MM.1S (cell line): ENCODE measurements at places on chromosomes 3 and 15.

DNA sequence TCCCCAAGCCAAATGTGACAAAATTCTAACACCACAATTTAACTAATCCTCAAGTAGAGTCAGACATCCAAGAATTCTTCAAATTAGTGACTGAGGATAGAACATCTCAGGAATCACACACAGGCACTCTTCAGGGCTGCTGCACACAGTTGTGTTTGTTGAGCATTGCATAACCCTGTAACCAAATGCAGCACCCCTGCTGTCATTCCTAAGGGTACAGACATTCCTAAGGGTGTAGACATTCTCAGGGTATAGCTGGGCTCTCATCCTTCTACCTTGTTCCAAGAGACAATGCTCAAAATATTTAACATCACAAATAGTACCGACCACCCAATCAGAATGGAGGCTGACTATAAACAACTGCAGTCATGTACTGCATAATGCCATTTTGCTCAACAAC, 107.1 kb upstream of the UBE2E2 start:
- DNase-seq, result no peak

DNA sequence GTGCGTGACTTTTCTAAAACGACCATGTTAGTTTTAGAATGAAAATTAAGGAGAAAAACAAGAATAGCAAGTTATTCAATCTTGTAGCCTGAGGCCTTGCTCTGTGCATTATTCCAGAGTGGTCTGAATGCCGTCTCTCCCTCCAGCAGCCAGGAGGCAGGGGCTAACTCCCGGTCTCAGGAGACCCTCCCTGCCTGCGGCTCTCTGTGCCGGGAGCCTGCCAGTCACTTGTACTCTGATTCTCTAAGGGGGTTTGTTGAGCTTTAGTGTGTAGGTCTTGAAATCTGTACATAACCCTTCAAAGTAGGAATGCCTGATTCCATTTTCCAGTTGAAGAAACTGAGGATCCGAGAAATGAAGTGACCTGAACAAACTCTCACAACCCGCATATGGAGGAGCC, 97.3 kb downstream of the ARNT2 start:
- no peak for DNase-seq

DNA sequence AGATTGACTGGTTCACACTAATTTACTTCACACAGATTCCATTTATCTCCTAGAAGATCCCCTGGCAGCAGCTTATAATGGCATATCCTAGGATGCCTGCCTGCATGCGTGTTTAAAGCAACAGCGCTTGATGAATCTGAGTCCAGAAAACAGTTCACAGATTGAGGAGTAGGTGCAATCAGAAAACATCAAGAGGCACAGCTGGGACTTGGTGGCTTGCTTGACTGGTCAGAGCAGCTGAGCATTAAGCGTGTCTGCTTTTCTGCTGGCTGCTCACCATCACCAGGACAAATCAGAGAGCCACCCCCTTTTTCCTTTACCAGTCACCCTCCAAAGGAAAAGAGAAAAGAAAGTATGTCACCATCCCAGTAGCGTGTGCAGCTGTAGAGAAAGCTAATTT, 223.6 kb downstream of the WDR72 start:
- DNase-seq, result no peak

GRCh38 chr15:57495554-57496165, 96.0 kb upstream of the MYZAP start:
- no peak for DNase-seq

- DNase-seq, result no peak
Measured at GRCh38 chr15:98927022-98927421, 80.6 kb downstream of the PGPEP1L start.

DNA sequence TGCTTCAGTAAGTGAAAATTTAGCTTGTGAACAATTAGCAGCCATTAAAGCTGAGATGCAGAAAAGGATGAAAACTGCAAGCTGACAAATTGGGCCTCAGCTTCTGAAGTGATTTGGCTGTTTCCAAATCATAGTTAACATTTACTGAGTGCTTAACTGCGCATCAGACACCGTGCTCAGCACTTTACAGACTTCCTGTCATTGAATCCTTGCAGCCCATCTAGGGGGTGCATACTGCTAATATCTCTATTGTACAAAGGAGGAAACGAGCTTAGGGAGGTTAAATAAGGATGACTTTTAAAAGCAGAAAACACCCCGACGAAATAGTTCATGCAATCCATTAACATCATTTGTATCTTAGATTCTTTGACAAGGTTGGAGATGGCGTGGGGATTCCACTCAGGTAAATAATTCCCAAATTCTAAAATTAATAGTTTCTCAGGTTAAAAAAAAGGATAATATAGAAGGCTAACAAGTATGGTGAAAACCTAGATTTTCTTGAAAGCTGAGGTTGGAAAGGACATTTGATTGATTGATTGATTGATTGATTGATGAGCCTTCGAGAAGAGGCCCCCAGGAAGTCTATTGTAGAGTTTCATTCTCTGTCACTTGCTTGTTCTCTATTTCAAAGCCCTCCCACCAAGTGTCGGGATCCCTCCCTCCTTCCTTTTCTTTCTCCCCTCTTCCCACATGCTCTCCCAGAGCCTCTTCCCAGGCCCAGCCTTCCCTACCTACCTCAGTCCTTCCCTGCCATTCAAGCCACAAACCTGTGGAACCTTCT, 23.5 kb upstream of the EPHB3 start:
- DNase-seq, result no peak

DNA sequence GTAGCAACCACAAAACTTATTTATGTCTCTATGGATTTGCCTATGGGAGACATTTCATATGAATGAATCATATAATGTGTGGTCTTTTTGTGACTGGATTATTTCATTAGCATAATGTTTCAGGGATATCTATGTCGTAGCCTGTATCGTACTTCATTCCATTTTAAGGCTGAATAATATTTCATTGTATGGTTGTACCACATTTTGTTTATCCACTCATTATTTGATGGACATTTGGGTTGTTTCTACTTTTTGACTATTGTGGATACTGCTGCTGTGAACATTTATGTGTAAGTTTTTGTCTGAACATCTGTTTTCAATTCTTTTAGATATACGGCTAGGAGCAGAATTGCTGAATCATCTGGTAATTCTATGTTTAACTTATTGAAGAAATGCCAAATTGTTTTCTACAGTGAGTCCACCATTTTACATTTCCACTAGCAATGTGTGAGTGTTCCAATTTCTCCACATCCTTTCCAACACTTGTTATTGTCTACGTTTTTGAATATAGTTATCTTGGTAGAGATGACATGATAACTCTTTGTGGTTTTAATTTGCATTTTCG, 134.4 kb upstream of the DAZL start:
- DNase-seq, result no peak

DNA sequence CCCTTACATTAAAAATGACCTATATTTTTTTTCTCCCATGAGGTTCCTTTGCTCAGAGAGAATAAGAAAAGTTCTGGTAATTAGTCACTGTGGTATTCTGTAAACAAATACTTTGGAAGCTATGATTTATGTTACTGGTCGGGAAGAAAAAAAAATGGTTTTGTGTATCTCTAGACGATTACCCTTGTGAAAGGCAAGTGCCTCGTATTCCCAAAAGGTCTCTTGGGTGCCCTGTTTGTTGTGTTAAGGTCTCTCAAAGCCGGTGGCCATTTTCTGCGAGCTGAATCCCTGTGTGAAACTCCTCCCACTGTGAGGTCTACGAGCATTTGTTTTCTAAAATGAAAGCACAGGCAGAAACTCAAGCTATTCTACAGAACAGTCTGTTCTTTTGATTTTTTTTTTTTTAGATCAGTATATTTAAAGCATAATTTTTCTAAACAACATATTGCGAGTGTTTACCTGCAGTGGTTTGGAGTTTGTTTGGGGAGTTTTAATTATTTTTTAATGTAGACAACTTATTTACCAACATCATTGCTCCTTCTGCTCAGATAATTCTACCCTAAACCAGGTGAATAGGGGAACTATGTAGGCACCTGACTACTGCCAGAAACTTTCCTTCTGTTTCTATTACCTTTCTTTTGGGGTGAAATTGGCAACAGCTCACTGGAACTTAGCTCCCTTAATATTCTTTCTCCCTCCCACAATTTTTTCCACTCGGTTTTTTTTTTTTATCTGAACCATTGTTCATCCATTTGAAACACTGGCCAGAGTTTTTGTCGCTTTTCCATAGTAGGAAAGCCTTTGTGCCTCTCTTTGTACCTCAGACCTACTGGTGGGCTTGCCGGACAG, 44.0 kb downstream of the ZBTB38 start:
- DNase-seq, result peak; percentile 86
